ENCODE measurements at places on chromosomes 7 and 10.

GRCh38 chr7:108836256-108836655 is 266.6 kb downstream of the DNAJB9 start:
- no peak for DNase-seq
- no peaks in the 10 kb centered on the region for H3K4me1 ChIP-seq
- H3K27ac ChIP-seq = no peak overlapping the region
- H3K36me3 ChIP-seq = no peaks in the 10 kb centered on the region
- no peak overlapping the region for H3K4me3 ChIP-seq
- peaks cover 2% of the 10 kb centered on the region for H3K27me3 ChIP-seq

DNA sequence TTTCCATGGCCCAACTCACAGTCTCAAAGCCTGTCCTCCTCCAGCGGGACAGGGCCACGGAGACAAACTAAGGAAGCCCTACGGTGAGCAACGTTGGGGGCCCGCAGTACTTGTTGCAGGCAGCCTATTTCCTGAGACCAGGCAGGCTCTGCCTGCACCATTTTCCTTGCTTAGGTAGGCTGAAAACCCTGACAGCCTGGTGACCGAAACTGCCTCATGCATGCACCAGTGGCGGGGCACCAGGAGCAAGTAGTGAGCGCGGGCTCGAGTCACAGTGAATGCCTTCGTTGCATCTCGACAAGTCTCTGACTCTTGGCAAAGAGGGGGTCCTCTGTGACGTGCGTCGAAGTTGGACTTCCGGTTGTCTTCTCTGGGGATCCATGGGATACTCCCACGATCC is 23.3 kb upstream of the ZNF273 start:
- H3K36me3 ChIP-seq = no peaks in the 10 kb centered on the region
- H3K27me3 ChIP-seq = peaks cover 9% of the 10 kb centered on the region
- peaks cover 16% of the 10 kb centered on the region for H3K4me1 ChIP-seq
- no peak for DNase-seq
- H3K4me3 ChIP-seq = no peak overlapping the region
- H3K27ac ChIP-seq = no peak overlapping the region

GRCh38 chr10:62759599-62760175 is 44.8 kb upstream of the ADO start:
- H3K27me3 ChIP-seq = no peaks in the 10 kb centered on the region
- no peaks in the 10 kb centered on the region for H3K36me3 ChIP-seq
- no peak overlapping the region for H3K27ac ChIP-seq
- no peak overlapping the region for H3K4me3 ChIP-seq
- H3K4me1 ChIP-seq = peaks cover 35% of the 10 kb centered on the region
- DNase-seq = peak; percentile 38

GRCh38 chr10:77629775-77630506 is 7.7 kb downstream of the KCNMA1 start:
- peaks cover 2% of the 10 kb centered on the region for H3K27me3 ChIP-seq
- no peak overlapping the region for H3K27ac ChIP-seq
- peaks cover 2% of the 10 kb centered on the region for H3K4me1 ChIP-seq
- H3K36me3 ChIP-seq = no peaks in the 10 kb centered on the region

DNA sequence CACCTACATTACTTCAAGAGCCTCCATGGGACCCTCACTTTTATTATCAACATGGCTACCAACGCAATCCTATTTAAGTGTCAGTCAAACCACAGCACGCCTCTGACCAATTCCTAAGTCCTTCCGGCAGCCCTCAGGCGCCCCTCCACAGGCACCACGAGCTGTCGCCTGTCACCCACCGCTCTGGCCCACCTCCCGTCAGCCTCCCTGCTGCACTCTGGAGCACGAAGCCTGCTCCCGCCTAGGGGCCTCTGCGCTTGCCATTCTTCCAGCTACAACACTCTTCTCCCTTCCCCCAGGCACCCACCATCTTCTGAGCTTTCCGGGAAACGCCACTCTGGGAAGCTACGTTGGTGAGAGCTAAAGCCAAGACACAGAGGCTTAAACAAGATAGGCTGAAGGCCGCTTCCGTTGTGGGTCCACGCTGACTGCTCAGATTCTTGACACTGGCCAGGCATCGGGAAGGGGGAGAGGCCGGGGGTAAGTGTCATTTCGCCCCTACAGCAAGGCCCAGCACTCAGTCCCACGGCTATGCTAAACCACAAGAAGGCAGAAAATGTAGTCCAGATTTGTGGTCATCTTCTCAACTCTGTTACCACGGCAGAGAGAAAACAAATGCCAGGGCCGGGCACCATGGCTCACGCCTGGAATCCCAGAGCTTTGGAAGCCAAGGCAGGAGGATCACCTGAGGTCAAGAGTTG is 56.7 kb downstream of the GNA12 start:
- H3K36me3 ChIP-seq = peaks cover 11% of the 10 kb centered on the region
- no peak overlapping the region for H3K4me3 ChIP-seq
- H3K27ac ChIP-seq = no peak overlapping the region
- H3K4me1 ChIP-seq = peaks cover 4% of the 10 kb centered on the region

Data from immature natural killer cell (primary cell).